Activated CD4-positive, CD25-positive, alpha-beta regulatory T cell treated with anti-CD3 and anti-CD28 coated beads, Interleukin-2, amount 50 U/mL, for 24 hours (primary cell): ENCODE measurements at places on chromosomes 2 and 18.

- ATAC-seq, result no peak
Observed at GRCh38 chr18:850960-851359, 38.9 kb upstream of the YES1 start.

- no peak for ATAC-seq
Observed at GRCh38 chr18:64083916-64084315, 65.0 kb downstream of the LINC00305 start.

GRCh38 chr2:53829273-53829979, 30.3 kb downstream of the GPR75 start:
- ATAC-seq, result no peak

- ATAC-seq, result no peak
Observed at GRCh38 chr2:79640001-79640400, 127.2 kb downstream of the CTNNA2 start.

- ATAC-seq, result no peak
Observed at GRCh38 chr18:4357579-4357978, 97.5 kb downstream of the DLGAP1 start.

GRCh38 chr2:172048508-172049503, 36.5 kb upstream of the DLX1 start:
- ATAC-seq, result no peak

DNA sequence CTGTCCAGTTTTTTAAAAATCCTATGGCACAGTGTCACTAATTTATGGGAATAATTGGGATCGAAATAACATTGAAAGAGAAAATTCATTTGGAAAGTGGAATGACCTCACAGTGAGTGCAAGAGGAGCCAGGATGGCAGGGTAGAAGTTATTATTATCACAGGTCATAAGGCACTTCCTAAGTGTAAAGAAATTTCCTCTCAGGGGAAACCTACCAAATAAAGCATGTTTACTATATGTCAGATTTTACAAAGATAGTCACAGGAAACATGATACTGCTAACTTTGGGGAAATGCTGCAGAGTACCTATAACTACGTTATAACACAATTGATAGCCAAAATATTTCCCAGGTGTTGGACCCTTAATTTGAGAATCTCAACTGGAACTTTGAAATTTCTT, 226.3 kb upstream of the SMAD7 start:
- no peak for ATAC-seq

DNA sequence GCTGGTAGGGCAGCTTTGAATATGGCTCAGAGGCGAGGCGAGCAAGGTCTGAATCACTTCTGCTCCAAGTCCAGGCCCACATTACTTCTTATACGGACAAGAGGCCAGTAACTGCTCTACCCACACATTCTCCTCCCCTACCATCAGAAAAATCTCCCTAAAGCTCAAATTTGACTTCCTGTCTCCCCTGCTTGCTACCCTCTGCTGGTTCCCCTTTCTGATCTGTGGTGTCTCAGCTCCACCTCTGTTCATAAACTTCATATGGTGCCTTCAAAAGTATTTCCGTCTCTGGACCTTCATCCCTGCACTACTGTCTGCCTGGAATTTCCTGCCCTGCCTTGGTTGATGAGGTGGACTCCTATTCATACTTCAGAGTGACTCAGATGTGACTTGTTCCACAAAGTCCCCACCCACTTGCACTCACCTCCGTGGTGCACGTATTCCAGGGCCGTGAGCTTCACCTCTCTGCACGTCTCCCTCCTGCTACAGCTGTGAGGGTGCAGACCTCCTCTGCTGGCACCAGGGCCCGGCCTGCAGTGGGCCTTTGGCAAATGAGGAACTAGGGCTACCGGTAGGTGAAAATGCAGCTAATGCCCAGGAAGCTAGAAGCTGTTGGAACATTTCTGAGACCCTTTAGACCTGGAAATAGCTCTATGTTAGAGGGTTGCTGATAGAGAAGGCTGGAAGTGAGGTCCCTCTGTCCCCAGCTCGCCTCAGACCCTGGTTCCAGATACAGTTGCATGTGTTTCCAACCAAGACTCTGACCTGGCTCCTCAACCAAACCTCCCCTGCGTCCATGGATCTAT, 24.6 kb upstream of the KCMF1 start:
- ATAC-seq, result peak; percentile 95
